ENCODE measurements at places on chromosomes 16 and 17.

DNA sequence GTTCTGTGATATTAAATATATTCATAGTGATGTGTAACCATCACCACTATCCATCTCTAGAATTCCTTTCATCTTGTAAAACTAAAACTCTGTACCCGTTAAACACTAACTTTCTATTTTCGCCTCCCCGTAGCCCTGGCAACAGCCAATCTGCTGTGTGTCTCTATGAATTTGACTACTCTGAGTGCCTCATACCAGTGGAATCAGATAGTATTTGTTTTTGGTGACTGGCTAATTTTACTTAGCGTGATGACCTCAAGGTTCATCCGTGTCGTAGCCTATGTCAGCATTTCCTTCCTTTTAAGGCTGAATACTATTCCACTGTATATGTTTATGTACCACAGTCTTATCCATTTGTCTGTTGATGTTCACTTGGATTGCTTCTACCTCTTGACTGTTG lies 18.2 kb downstream of the CHD9 start:
- DNase-seq, result no peak

DNA sequence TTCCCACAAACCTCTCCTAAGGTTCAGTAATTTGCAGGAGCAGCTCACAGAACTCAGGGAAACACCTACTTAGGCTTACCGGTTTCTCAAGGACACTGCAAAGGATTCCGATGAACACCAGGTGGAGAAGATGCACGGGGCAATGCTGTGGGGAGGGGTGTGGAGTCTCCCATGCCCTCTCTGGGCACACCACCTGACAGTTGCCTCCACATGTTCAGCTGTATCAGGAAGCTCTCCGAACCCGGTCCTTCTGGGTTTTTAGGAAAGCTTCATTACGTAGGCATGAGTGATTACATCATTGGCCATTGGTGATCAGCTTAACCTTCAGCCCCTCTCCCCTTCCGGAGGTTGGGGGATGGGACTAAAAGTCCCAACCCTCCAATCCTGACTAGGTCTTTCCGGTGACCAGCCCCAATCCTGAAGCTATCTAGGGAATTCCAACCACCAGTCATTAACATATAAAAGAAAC lies 21.6 kb downstream of the C17orf58 start:
- DNase-seq, result no peak

- DNase-seq, result no peak
Measured at GRCh38 chr17:31674717-31675349, 184.2 kb downstream of the COPRS start.

DNA sequence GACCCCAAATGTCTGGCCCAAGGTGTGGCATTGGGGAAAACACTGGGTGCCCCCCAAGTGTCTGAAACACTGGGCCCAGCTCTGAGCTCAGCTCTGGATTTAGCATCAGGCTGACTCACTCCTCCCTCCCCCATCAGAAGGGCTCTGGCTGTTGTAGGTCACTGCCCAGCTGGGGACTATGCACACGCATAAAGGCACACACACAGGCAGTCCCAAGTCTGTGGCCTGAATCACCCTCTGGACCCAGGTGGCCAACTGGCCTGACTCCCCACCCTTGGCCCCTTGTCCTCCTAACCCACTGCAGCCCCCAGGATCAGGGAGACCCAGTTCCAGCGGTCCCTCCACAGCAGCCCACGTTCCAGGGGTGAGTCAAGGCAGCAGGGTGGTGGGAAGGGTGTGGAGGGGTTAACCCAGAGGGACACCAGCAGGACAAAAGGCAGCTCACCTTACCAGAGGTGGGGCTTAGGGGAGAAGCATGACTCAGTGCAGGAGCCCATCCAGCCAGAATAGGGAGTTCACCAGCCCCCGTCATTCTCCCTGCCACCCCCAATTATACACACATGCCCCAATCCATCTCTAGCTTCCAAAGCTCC lies 47.0 kb downstream of the MYO18A start:
- DNase-seq, result no peak

DNA sequence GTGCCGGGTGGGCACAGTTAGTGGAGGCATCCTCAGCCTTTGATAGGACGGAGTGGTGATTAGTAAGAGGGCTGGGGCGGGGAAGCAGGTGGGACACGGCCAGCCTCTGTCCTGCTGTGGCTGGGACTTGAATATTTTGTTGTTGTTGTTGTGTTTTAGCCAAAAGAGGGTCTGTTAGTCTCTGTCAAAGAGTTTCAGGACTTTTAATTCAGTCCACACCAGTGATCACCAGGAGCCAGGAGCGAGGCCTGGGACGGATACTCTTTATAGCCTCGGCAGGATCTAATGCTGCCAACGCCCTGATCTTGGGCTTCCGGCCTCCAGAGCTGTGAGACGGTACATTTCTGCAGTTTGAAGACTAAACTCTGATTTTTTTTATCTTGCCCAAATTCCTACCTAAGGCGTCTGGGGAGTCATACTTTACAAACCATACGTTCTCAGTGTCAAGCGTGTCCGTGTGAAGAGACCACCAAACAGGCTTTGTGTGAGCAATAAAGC lies 2.9 kb upstream of the RNF213 start:
- DNase-seq, result no peak

GRCh38 chr17:43024407-43025289 lies at the start of gene RND2:
Gene RND2 (plus strand): TSS chr17:43025231. CDS start chr17:43025348, 117 bp downstream.
- DNase-seq, result peak; percentile 77

GRCh38 chr17:66976781-66977201 lies 12.3 kb downstream of the CACNG4 start:
- no peak for DNase-seq

GRCh38 chr16:3510416-3510815 lies 9.6 kb downstream of the CLUAP1 start:
- no peak for DNase-seq

DNA sequence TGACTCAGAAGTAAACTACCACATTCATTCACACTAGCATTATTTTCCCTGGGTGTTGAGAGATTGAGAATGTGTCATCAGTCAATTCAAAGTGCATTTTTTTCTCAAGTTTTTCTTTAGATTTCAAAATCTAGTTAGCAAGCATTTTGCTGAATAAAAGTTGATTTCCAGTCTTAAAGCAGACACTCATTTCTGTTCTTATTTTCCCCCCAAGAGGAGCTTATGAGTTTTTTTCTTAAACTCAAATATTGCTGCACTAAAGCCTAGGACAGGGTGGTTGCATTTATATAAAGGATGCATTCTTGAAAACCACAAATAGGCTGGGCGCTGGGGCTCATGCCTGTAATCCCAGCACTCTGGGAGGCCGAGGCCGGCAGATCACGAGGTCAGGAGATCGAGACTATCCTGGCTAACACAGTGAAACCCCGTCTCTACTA lies 15.3 kb downstream of the CDH3 start:
- no peak for DNase-seq

GRCh38 chr17:58092797-58093385 lies 9.7 kb downstream of the DYNLL2 start:
- DNase-seq, result no peak

- no peak for DNase-seq
Measured at GRCh38 chr17:64497565-64498035, 746 bp upstream of the POLG2 start.

DNA sequence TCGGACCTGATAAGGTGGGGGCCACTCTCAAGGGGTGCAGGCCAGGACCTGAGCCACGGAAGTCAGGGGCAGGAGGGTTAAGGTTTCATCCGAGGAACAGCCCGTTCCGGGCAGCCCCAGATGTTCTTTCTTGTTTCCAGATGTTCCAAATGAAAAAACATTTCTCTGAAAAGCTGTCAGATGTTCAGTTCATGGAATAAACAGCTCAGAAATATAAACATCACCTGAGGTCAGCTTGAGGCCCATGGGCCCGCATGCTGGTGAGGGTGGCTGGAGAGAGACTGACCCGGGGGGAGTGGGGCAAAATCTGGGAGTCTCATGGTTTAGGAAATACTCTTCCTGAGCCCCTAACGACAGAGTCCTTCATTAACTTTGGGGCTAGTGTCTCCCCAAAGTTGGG lies 1.5 kb upstream of the CD79B start:
- DNase-seq, result no peak

DNA sequence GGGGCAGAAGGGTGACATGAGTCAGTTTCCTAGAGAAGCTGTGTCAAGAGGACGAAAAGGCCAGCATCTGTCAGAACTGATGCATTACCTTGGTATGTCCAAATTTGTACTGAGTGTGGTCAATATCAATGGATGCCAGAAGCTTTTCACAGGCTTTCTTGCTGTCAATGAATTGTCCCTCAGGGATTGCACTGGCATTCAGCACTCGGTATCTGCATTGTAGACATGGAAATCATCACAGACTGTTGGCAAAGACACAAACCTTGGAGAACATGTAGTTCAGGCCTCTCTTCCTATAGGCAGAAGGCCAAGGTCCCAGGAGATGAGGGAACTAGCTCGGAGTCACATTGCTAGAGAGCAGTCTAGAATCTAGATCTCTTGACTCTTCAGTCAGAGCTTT lies 16.6 kb downstream of the MYH3 start:
- DNase-seq, result no peak

DNA sequence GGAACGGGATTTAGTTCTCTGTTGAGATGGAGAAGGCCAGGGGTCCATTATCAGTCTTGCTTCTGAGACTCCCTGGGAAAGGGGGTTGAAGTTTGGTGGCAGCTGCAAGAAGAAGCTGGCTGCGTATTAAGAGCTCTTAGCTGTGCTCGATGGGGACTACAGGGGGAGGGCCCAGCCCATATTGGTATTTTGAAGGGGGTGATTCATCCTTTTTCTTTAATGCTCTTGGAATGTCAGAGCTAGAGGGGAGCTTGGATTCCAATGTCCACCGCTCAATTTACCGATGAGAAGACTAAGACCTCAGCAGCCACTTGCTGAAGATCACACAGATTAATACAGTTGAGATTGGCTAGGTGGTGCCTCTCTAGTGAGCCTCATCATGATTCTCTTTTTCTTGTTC lies 5.0 kb downstream of the NOG start:
- no peak for DNase-seq

DNA sequence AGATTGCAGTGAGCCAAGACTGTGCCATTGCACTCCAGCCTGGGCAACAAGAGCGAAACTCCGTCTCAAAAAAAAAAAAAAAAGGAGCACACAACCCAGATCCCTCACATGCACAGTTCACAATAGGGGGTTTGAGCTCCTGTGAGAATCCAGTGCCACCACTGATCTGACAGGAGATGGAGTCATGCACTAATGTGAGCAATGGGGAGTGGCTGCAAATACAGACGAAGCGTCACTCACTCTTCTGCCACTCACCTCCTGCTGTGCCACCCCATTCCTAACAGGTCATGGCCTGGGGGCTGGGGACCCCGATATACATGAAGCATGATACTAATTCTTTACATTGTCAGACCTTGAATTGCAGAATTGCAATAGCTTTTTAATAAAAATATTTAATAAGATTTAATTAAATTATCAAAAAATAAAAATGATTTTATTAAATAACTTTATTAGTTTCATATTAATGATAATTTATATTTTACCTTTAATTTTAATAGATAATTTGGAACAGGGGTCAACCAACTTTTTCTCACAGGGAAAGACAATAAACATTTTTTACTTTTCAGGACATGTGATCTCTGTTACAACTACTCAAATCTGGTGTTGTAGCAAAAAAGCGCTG lies 171.4 kb downstream of the COPRS start:
- no peak for DNase-seq

- peak; percentile 31 for DNase-seq
Measured at GRCh38 chr17:17994271-17995069, 21.8 kb downstream of the DRC3 start.

GRCh38 chr17:1899403-1900000 lies 69.7 kb downstream of the RPA1 start:
- no peak for DNase-seq

DNA sequence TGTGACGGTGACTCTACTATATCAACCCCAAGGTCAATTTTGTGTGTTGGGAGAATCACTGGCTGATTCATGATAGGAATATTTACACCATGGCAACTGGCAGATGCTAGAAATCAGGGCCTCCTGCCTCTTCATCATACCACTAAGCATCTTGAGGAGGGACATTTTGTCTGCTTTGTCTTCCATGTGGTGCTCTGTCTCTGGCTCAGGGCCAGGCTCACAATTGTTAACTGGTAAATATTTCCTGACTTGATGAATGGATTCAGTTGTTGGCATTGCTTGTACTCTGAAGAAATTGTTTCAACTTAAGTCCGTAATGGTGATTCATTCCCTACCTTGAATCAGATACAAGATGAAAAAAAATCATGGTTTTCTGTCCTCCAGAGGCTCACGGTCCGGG lies 292.7 kb downstream of the HAPSTR1 start:
- DNase-seq, result no peak

DNA sequence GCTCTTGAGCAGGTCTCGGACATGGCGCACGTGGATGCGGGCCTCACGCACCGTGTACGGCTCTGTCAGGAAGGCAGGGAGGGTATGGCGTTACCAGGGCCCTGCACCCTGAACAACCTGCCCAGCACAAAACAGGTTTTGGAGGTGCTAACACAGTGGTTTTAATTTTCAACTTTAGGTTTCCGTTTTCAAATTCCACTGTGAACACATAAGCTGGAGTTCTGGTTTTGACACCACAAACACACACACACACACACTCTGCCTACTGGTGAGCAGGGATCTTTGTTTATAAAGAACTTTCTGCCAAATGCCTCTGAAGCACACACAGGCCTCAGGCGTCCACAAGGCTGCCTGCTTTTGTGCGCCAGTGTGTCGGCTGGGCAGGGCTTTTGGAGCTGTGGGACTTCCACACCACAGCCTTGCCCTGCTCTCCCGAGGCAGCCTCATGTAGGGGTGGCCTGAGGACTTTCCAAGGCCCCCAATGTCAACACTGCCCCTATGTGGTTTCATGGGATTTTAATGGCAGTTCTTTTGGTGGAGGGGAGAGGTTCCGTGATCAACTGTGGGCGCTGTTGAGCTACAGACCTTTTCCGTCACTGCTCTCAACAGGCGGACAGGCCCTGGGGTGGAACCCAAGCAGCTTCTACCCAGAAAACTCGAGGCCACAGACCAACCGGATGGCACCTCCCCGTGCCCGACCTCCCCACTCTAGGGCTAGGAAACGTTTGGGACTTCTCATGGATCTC lies 9.4 kb downstream of the CLUH start:
- no peak for DNase-seq

- DNase-seq, result no peak
Measured at GRCh38 chr17:37507111-37507510, 17.4 kb downstream of the DUSP14 start.

DNA sequence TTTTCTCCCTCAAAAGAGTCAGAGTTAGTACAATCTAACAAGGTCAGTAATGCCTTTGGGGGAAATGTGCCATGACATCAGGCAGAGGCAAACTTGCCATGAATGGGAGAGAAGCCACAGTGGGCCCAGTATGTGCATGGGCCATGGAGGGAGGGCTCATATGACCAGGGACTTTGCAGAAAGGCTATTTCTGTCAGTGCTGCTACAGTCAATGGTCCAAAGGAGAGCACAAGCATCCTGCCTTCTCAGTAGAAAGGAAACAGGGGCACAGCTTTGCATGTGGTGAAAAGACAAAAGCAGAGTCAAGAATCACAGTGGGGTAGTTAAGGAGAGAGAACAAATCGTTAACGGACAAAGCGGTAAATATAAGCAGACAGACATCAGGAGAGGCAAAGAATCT lies 11.2 kb upstream of the CORO6 start:
- no peak for DNase-seq

- no peak for DNase-seq
Measured at GRCh38 chr17:65527857-65528591, 33.4 kb downstream of the AXIN2 start.

GRCh38 chr17:10171581-10171981 lies 26.8 kb downstream of the GAS7 start:
- DNase-seq, result no peak

- no peak for DNase-seq
Measured at GRCh38 chr16:8855972-8856371, 12.8 kb downstream of the CARHSP1 start.

Data from SW 1271 (cell line).